ENCODE measurements at places on chromosomes 4 and X.
A peak's percentile ranks its signal among the peaks of the same experiment; 100 is the strongest.

DNA sequence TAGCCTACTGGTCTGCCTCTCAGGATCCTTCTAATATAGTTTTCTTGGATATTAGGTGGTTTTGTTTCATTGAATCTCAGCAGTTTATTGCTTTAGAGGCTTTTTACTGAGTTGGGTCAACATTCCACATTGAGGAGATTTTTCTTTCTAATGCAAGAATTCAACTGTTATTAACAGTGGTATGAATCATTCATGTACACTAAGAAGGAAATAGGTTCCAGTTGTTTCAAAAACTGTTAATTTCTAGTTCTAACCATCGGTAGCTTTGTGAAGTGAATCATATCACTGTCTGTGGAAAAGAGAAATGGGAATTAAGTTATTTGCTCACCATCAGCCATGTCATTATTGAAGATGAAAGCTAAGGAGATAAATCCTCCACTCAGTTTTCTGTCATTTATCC lies 331.5 kb downstream of the RPA4 start:
- DNase-seq: no peak

DNA sequence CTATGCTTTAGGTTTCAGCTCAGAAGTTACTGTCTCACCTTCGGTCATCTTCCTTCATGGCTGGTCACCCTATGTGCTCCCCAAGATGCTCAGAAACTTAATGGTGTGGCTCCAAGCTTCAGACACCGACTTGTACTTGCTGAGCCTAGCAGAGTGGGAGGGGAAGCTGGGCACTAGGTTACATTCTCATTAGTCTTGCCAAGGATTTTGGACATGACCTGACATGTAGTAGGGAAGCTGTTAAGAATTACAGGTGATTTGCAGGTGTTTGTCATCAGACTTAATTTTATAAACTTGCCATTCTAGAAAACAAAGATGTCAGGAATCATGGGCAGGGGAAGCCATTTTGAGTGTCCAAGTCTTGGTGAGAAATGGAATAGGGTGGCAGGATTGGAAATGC lies 72.4 kb downstream of the CCNG2 start:
- peak; percentile 64 for DNase-seq

DNA sequence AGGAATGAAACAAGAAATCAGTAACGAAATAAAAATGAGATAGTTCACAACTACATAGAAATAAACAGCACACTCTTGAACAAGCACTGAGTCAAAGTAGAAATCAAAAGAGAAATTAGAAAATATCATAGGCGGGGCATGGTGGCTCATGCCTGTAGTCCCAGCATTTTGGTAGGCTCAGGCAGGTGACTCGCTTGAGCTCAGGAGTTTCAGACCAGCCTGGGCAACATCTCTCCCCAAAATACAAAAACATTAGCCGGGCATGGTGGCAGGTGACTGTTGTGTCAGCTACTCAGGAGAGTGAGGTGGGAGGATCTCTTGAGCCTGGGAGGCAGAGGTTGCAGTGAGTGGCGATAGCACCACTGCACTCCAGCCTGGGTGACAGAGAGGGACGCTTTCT lies 714.4 kb downstream of the GLUD2 start:
- peak; percentile 32 for DNase-seq

DNA sequence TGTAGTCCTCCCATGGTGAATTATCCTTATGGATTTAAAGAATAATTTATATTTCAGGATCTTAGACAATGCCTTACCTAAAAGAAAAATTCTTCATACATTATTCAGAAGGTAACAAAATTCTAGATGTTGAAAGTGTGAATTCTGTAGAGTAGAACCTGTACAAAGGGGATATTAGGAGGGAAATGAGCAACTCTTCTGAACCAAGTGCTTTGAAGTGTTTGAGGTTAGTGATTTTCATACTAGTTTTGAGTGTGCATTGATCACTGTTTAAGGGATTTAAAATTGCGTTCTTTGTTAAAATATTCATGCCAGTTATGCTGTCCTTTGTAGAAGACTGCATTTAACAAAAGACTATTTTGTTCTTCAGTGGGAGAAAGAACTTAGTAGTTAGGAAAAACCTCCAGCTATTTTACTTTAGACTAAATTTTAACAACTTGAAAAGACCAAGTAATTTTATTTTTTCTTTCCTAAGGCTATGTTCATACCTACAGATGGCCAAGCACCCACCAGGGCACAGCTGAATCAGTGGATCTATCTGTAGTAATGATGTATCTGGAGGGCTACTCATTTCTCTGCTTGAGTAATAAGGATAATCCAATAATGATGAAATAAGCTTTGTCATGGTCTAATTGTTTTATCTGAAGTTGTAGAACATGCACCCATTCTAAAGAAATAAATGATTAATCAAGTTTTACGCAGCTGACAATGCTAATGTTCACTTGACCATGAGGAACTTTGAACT lies 134.3 kb upstream of the RPS6KA6 start:
- DNase-seq: no peak

- DNase-seq: no peak
Observed at GRCh38 chrX:136457303-136457917, 30.3 kb upstream of the BRS3 start.

DNA sequence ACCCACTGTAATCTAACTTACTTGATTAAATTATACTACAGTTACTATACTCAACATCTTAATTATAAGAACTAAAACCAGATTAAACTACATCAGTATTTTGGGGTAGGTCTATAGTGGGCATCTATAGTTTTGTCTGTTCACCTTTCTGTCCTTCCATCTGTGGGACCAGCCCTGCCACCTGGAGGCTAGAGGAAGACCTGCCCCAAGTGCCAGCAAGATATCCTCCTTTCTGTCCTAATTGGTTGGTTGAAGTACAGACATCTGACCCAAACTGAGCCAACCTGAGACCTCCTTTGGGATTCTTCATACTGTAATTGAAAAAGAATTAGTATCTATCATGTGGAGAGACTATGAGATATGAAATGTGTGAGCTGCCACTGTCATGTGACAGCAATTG lies 172.2 kb upstream of the TLL1 start:
- no peak for DNase-seq

GRCh38 chr4:60953826-60954225 lies 246.3 kb upstream of the ADGRL3 start:
- DNase-seq: no peak

GRCh38 chr4:111434586-111434985 lies 710.7 kb upstream of the FAM241A start:
- DNase-seq: peak; percentile 1

- no peak for DNase-seq
Observed at GRCh38 chrX:110241816-110242215, 76.1 kb downstream of the AMMECR1 start.

- no peak for DNase-seq
Observed at GRCh38 chr4:71355045-71355444, 16.2 kb downstream of the SLC4A4 start.

- peak; percentile 98 for DNase-seq
Observed at GRCh38 chr4:147578051-147578476, 39.1 kb upstream of the TMEM184C start.

GRCh38 chr4:3342182-3342854 lies 49.5 kb downstream of the RGS12 start:
- no peak for DNase-seq

GRCh38 chr4:100508691-100509090 lies 9.1 kb downstream of the EMCN start:
- DNase-seq: no peak

- no peak for DNase-seq
Observed at GRCh38 chrX:22686138-22686541, 313.6 kb upstream of the DDX53 start.

- no peak for DNase-seq
Observed at GRCh38 chrX:644304-645281, 14.0 kb downstream of the SHOX start.

- DNase-seq: peak; percentile 74
Observed at GRCh38 chrX:16825264-16826035, 39.2 kb downstream of the TXLNG start.

- no peak for DNase-seq
Observed at GRCh38 chrX:107755721-107756120, 19.9 kb downstream of the TSC22D3 start.

DNA sequence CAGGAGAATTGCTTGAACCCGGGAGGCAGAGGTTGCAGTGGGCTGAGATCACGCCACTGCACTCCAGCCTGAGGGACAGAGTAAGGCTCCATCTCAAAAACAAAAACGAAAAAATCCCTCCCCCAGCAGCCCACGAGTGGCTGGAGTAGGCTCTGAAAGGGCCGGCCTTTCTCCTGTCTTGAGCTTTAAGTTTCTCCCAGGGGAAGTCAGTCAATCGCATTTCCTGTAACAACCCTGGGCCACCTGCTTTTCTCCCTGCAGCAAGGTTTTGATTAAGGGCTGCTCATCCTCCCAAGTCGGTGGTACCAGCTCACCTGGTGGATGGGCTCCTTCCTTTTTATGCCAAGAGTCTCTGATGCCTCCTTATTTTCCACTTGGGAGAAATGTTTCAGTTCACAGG lies 2.0 kb upstream of the NYX start:
- DNase-seq: no peak
